NCI-H226 (cell line): ENCODE measurements at places on chromosomes 4 and X.

DNA sequence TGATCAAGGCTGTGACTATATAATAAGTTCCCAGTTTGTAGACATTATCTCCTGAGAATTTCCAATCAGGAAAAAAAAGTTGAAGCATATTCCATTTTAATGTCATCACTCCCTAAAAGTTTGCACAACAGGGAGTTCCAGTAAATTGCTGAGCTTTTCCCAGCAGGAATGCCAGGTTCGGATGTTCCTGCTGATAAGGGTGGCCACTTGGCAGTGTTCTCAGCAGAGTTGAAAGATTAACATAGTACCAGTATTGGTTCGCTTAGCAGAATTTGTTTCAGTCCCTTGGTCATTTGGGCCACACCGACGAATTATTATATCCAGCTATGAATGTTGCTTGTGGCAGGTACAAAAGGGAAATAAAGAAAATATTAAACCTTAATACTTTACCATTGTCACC is 5.2 kb upstream of the CXCL2 start:
- peak; percentile 37 for DNase-seq

DNA sequence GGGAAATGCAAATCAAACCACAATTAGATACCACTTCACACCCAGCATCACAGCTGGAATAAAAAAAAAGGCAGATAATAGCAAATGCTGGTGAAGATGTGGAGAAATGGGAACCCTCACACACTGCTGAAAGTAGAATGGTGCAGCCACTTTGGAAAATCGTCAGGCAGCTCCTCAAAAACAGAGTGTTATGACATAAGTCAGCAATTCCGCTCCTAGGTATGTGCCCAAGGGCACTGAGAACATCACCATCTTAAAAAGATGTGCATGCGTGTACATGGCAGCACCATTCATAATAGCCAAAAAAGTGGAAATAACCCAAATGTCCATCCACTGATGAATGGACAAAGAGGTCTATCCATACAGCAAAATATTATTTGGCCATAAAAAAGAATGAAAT is 28.0 kb downstream of the HMX1 start:
- no peak for DNase-seq

- DNase-seq, result no peak
Measured at GRCh38 chr4:169128902-169129301, 118.8 kb upstream of the CBR4 start.

DNA sequence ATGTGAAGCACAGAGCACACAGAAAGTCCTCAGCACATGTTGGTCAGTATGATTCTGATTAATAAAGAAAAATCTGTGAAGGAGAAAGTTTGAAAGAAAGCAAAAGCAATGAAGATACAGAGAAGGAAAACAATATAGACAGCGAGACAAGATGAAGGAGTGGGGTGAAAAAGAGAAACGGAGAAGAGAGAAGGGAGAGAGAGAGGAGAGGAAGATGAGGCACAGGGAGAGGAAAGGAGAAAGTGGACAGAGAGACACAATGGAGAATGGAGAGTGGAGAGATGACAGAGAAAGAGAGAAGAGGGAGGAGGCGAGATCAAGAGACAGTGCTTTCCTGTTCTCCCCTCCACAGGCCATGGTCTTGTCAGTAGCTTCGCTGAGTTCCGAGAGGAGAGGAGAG is 3.9 kb upstream of the KCND1 start:
- DNase-seq, result no peak

- DNase-seq, result no peak
Measured at GRCh38 chr4:1492142-1492457, 85.9 kb upstream of the NKX1-1 start.

DNA sequence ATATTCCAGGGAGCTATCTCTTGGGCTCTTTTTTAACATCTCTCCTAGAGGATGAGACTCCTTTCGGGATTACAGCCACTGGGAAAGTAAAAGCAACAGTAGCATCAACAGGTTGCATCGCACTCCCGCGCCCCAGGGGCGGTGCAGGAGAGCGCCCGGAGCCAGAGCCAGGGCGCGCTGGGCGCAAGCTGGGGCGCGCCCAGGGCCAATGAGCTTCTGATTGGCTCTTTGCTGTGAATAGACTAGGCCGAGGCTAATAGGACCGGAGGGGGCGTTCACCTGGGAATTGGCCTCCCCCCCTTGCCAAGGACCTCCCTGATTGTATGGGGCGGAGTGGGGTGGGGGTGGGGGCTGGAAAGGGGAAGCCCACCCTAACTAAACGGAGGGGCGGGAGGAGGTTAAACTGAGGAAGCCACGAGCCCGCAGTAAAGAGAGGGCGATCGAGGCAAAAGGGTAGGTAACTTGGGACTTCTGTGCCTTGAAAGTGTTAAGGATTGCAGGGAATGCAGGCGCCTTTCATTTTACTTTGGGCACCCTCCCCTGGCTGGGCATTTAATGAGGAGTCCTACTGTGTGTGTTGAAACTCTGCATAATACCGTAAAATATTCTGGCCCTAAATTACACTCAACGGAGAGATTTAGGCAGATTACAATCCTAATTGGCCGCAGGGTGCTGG is 1.1 kb upstream of the ATOH1 start:
- DNase-seq, result no peak

- DNase-seq, result no peak
Measured at GRCh38 chr4:171588764-171589163, 224.4 kb upstream of the GALNTL6 start.

DNA sequence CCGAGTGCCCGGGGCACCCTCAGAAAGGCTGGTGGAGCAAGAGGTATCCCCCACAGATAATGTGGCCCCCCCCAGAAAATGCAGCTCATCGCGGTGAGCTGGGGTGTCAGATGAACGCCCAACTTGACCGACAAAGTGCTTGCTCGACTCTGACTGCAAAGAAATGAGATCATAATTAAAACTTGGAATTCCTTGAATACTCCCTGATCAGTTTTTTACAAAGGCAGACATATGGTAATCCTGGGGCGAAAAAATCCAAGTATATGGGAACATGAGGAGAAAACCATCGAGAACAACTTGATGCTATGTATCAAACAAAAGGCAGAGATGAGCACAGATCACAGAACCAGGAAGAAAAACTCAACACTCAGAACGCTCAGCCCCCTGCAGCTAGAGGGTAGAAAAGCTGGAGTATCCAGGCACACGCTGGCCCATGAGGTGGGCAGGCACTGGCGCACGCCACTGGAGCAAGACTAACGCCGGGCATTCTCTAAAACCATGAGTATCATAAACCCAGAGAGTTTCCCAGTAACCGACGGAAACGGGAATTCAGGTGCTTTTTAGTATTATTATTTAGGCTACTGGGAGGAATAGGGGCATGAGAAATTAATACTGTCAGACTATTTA is 127.3 kb downstream of the AFAP1 start:
- no peak for DNase-seq

- DNase-seq, result no peak
Measured at GRCh38 chr4:158102904-158103303, 69.9 kb downstream of the GASK1B start.

GRCh38 chr4:186265683-186266652 is at the start of gene F11:
Gene F11, plus strand, starts transcription at chr4:186266189. Its CDS starts 948 bp downstream, at chr4:186267137.
- no peak for DNase-seq

DNA sequence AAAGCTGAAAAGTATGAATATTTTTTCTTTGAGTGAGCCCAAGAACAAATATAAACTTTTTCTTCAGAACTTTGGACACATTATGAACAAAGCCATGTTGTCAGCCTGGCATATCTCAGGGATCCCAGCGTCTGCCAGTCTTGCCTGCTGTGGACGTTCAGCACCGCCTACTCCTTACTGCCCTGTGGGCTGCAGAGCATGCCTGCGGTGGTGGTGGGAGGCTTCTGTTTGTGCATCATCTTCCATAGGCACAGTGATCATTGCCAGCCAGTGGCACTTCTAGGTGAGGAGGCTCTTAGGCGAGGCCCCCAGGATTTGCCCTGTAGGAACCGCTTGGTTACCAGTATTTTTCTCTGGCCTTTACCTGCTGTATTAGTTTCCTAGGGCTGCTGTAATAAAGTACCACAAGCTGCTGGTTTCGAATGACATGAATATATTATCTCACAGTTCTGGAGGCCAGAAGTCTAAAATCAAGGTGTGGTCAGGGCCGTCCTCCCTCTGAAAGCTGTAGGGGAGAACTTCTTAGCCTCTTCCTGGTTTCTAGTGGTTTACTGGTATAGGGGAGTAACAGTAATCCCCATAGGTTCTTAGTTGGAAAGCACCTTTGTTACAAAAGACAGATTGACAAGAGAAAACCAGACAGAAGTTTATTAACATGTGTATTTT is 15.4 kb downstream of the ANXA3 start:
- peak; percentile 80 for DNase-seq

GRCh38 chr4:8323947-8324555 is 54.5 kb downstream of the HTRA3 start:
- DNase-seq, result no peak

GRCh38 chr4:36712013-36712412 is 430.6 kb downstream of the DTHD1 start:
- no peak for DNase-seq

DNA sequence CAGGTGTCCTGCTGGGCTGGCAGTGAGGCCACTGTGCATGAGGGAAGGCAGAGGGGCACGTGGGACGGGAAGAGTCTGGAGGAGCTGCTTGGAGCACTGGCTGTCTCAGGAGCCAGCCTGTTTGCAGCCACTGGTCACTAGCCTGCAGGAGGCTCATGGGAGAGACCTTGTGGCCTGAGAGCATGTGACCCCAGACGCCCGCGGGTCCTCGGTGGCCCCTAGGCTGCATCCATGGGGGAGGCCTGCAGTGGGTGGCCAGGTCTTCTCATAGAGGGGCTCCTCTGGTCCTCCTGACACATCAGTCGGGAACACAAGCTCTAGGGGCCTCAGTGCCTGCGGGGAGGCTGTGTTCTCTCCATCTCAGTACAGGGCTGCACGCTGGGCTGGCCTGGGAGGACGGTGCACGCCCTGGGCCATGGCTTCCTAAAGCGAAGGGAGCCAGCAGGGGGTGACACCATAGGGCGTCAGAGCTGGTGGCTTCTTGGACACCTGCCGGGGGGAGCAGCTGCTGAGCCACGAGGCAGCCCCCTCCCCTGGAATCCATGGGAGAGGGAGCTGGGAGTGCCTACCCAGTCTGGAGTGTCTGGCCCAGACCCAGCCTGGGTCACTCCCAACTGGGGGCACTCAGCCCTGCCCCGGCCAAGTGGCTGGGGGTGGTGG is 12.3 kb downstream of the NAT8L start:
- DNase-seq, result no peak

GRCh38 chrX:13939741-13940597 is 89.7 kb downstream of the GEMIN8 start:
- no peak for DNase-seq

DNA sequence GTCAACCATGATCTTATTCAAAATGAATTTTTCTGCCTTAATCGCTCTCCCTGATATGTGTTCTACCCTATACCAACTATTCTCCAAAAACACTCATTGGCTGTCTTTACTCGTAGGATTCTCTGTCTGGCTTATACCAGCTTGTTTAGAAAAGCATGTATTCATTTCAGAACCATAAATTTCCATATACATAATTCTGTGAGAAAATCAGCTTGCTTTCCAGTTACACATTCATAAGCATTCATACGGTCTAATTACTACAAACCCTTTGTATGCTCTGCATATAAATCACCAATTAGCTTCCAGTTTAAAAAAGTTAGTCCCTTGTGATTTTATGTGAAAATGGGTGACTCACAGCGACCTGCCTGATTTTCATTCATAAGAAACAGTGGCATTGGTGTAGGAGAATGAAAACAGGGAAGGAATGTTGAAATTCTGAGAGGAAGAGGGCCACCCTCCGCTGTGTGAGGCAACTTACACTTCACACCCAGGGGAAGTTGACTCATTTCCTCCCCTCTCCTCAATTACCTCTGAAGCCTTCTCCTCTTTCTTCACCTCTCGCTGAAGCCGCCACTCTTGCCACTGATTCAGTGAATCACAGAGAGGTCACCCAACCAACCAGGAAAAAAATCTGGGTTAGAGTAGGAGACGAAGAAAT is 63.3 kb downstream of the MEPE start:
- DNase-seq, result peak; percentile 83

DNA sequence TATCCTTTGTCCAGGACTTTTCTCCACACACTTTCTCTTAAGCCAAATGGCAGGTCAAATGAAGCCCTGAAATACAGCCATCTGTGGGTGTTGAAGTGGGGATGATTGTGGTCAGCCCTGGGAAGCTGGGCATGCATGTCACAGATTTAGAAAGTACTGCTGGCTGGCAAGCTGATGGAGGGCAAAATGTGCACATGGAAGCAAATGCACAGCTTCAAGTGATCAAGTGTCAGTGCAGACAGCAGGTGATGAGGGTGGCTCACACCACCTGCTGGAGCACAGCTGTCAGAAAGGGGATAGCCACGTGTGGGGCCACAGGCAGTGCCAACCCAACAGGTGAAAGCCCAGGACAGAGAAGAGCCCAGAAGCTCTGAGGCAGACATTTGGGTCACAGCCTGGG is 40.3 kb upstream of the ATXN3L start:
- no peak for DNase-seq

- no peak for DNase-seq
Measured at GRCh38 chr4:76991161-76991660, 41.7 kb downstream of the SEPTIN11 start.

GRCh38 chr4:156298230-156298629 is 344.6 kb upstream of the CTSO start:
- peak; percentile 81 for DNase-seq

- DNase-seq, result no peak
Measured at GRCh38 chr4:136400829-136401228, 1131.5 kb downstream of the PCDH18 start.

DNA sequence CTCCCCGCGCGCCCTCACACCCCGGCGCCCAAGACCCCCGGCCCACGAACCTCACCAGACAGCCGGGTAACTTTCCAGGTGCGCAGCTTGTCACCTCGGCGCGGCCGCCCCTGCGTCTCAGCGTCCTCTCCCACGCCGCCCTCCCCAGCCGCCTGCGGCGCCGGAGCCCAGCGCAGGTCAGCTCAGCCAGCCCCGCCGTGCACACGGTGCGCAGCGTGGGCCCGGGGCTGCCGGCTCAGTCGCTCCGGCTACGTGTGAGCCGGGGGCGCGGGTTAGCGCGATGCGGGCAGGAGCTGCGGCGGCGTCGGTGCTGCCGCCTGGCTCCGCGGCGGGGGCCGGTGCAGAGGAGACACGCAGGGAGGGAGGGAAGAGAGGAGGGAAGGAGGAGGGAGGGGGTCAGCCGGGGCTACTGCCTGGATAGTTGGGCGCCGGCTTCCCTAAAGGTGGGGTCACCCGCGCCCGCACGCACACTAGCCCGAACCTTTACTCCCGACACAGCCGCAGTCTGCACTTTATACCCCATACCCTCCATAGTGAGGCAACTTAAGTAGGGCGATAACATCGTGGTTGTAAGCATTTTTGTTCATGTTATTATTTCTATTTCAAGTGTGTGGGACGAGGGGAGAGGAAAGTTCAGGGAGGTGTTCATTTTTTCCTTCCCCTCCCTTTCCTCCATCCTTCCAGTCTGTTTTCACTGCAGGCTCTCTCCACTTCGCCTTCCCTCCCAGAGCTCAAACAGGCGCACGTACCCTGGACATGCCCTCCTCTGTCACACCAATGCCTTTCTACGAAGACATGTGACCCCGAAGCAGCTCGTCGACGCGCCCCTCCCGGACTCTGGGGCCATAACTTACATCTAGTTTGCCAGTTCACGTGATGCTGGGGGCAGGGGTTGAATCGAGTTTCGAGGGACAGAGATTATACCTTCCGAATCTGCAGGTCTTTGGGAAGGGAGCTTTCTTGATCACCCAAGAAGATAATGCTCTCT is at the start of gene PRKG2:
Gene PRKG2 (minus strand): TSS at position 342 of the 988 bp plus-strand sequence. CDS start 10,175 bp downstream, outside the sequence.
- no peak for DNase-seq

- DNase-seq, result no peak
Measured at GRCh38 chrX:13607996-13608365, 38.6 kb downstream of the EGFL6 start.

- no peak for DNase-seq
Measured at GRCh38 chr4:28469387-28469786, 1608.7 kb downstream of the STIM2 start.

- no peak for DNase-seq
Measured at GRCh38 chr4:127771535-127772275, 10.4 kb upstream of the HSPA4L start.

GRCh38 chrX:11913001-11913400 is 155.0 kb downstream of the MSL3 start:
- peak; percentile 60 for DNase-seq
